ENCODE measurements at places on chromosomes 5 and 9.

GRCh38 chr9:31837211-31837610 lies 547.2 kb upstream of the ACO1 start:
- no peak for DNase-seq

DNA sequence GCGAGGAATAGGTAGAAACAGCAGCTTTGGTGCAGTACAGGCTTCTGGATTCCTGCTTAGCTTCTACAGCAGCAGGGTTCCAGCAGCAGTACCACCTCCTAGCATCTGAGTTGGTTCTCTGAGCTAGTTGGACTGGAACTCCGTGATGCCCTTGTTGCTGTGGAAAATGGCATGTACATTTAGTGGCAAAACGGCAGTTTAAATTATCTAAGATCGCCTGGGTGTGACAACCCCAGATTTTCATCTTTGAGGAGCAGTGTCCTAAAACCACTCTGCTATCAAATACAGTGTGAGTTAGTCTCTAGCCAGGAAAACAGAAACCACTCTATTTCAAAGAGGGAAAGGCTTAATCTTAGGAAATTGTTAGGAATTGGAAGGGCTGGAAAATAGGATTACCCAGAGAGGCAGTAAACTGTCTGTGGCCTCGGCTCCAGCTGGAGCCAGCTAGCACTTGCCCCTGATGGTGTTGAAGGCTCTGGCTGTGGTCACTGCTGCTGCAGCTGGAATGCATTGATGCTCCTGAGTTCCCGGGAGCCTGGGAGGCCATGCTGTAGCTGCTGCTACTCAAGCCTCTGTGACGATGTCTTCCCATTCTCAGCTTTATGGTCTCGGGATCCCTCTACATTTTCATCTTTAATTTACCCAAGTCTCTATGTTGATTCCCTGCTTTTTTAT lies 29.4 kb downstream of the RAD23B start:
- no peak for DNase-seq

GRCh38 chr5:80346055-80346454 lies 26.3 kb downstream of the SPZ1 start:
- DNase-seq: peak; percentile 29

- DNase-seq: no peak
These were observed 149.2 kb downstream of the CEP120 start for GRCh38 chr5:123273984-123274383.
